SK-N-DZ (cell line): ENCODE measurements at places on chromosomes 1 and 21.

- no peak for DNase-seq
Observed at GRCh38 chr1:81208441-81208840, 592.3 kb upstream of the ADGRL2 start.

GRCh38 chr1:19372136-19372514, 60.0 kb downstream of the SLC66A1 start:
- no peak for DNase-seq

- no peak for DNase-seq
Observed at GRCh38 chr1:36857754-36858153, 176.6 kb downstream of the GRIK3 start.

GRCh38 chr1:69055194-69055593, 512.5 kb upstream of the LRRC7 start:
- DNase-seq = no peak

DNA sequence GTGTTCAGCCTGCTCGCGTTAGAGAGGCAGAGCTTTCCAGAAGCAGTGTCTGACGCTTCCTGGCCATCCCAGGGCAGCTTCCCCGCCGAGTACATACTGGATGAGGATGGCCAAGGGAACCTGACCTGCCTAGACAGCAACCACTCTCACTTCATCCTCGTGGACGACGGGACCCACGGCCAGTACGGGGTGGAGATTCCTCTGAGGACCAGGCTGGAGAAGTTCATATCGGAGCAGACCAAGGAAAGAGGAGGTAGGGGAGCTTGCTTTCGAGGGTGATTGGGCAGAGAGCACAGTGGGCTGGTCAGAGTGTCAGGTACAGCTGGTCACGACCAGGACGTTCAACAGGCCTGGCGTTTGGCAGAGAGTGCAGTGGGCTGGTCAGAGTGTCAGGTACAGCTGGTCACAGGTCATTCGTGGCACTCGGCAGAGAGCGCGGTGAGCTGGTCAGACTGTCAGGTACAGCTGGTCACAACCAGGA, 22.4 kb downstream of the TRPM2 start:
- DNase-seq = no peak

- DNase-seq = no peak
Observed at GRCh38 chr1:238450976-238451375, 560.3 kb upstream of the ZP4 start.

GRCh38 chr1:218294546-218294945, 9.5 kb downstream of the RRP15 start:
- no peak for DNase-seq

GRCh38 chr1:50980505-50980904, 10.5 kb downstream of the CDKN2C start:
- no peak for DNase-seq

- DNase-seq = no peak
Observed at GRCh38 chr1:206115791-206116190, 1.4 kb downstream of the AVPR1B start.

GRCh38 chr1:41122851-41123518, 101.5 kb upstream of the SLFNL1 start:
- DNase-seq = peak; percentile 38

- no peak for DNase-seq
Observed at GRCh38 chr1:33237579-33237978, 18.7 kb upstream of the ZNF362 start.
